ENCODE measurements at places on chromosomes 13 and 19.

GRCh38 chr13:36275190-36276002, 22.2 kb downstream of the CCDC169 start:
- peak; percentile 67 for DNase-seq

DNA sequence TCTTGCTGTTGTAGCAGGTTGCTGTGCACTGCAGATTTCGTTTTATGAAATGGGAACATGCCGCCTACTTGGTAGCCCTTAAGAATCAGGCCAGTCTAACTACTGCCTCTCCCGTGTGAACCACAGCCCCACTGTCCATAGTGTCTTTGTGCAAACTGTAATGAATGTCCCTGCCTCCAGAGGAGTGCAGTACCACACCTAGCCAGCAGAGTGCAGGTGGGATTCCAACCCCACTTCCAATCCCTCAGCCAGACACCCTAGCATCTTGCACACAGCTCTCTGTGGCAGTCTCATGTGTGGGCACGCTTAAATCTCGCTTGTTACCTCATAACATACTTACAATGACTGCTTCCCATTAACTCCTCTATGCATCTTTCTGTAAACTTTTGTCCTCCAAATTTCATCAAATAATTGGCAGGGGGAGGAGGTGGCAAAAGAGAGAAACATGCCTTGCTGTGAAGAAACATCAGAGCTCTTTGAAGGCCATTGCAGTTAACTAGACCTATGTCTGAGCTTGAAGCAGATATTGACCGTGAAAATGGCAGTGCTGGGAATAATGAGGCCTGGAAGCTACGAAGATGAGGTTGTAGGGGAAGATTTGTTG, 47.2 kb downstream of the ZAR1L start:
- DNase-seq, result no peak

DNA sequence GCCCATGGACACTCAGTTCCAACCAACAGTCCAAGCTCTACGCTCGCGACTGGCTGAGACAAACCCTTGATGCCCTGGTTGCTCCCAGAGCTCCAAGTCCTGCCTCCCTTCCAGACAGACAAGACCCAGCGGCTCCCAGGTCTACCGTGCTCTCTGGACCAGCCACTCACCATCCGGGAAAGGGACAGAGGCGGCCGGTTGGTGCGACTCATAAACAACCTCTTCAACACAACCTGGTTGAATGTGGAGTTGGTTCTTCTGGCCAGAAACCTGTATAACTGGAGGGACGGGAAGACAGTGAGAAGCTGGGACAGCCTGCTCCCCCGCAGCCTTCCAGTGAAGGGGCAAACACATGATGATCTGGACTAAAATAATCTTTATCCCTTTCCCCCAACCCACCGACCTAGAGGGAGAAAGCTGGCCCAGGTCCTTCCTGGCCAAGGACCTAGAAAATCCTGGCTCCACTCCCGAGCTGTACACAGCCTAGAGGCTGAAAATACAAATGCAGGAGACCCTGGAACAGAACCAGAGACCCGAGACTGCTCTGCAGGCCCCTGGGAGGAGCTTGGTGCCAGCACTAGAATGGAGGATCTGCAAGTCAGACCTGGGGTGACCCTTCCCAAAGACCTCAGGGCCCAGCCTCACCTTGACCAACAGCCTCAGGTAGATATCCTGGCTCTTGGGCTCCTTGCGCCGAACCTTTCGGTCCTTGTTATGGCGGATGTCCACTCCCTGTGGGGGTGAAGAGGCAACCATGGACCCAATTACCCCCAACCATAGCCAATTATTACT, 1.6 kb downstream of the RPL18 start:
- DNase-seq, result no peak

- DNase-seq, result peak; percentile 75
Measured at GRCh38 chr19:17797424-17798201, 2.7 kb downstream of the B3GNT3 start.

DNA sequence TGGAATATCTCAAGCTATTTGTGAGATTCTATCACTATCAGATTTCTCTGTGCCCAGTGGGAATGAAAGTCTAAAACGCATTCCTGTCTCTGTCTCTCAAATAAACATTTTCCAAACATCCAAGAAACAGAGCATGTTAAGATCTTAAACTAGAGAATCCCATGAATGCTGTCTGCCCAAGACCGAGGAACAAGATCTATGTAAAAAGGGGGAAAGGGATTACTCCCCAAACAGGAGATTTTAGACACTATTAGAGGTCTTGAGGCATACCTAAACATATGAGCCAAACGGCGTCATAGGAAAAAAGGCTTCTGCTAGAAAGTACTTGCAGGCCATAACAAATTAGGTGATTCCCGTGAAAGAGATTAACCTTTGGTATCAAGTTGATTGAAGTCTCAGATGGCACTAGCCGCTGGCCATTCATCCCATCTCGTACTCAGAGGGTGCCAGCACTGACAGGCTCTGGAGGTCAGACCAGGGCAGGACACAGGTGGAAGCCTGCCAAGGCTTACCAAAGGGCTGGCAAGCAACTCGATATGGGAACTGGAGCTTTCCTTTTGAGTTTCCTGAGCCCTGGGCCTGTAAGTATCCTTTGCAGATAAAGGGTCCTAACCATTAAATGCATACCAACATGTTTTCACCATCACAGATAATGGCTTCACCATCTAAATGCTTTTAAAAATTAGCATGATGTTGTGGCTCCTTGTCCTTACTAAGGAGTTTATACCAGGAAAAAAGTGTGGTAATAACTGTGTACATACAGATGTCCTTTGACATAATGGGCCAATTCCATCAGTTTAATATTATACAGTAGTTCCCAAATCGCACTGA, 225.2 kb downstream of the FOXO1 start:
- DNase-seq, result peak; percentile 87

- DNase-seq, result no peak
Measured at GRCh38 chr13:81104035-81104715, 763.2 kb upstream of the SPRY2 start.

DNA sequence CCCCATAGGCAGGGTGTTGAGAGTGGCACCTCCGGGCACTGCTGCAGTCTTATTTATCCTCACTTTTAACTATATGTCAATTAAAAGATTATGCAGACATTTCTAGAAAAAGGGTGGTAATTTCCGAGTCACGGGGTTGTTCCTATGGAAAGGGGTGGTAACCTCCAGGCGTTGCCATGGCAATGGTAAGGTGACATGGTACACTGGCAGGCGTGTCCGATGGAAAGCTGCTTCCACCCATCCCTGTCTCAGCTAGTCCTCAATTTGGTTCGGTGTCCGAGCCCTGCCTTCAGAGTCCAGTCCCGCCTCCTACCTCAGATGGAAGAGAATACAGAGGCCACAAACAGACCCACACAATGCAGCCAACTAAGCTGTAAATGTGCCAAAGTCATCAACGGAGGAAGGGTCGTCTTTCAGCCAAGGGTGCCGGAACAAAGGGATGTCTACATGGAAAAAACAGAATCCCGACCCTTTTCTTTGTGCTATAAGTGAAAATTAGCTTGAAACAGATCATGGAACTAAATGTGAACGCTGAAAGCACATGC, 72.6 kb upstream of the C13orf46 start:
- DNase-seq, result no peak

- peak; percentile 8 for DNase-seq
Measured at GRCh38 chr13:35470671-35471661, 5.5 kb downstream of the MAB21L1 start.

DNA sequence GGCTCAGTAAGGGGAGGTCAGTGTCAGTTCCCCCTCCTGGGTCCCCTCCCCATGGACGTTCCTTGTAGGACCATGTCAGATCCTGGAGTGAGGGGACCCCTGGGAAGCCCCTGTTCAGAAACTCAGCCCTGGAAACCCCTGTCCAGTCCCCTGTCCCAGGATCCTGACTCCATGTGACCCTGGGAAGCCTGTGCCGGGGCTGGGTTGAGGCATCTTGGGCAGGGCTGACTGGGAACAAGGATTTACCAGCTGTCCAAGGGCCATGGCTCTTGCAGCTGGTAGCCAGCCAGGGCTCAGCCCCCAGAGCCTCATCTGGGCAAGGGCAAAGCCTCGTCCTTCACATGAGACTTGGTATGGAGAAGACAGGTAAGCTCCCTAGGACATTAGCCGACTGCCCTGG, 25.1 kb downstream of the CEACAM4 start:
- no peak for DNase-seq

DNA sequence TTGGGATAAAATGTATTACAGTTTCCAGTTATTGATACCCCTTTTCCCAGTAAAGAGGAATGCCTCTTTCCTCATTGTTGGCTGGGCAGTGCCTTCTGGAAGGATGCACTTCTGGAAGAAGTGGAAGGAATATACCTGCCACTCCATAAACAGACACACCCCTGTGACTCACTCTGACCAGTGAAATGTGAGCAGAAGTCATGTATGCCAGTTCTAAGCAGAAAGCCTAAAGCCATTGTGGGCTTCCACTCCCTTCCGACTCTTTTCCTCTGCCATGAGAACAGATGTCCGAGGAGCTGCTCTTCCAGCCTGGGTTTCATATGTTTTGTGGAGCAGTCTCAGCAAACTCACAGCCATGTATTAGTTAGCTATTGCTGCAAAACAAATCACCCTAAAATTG, 166.1 kb upstream of the SERP2 start:
- no peak for DNase-seq

DNA sequence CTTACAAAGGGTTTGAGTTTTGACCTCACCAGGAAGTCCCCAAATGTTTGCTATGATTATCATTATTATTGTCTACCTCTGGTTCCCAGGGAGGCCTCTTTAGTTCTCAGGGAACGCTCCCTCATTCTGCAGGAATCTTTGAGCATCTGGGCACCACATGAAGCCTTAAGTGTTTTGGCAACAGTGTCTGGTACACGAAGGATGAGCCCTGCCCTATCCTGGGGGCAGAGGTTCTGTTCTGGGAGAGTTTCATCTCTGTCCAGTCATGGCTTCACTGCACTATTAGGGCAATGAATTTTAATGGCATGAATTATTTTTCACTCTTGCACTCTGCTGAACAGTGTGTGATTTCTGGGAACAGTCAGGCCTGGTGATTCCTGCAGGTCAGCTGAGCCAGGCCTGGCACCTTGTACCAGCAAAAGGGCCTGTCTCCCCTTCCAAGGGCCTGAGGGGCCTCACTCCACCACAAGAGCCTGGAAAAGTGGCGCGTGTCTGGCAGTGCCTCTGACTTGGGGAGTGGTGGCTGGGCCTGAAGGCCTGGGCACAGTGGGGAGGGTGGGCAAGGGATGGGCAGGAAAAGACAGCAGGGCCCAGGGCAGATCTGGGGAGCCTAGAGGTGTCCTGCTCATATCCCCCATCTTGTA, 4.6 kb downstream of the FAM187B start:
- DNase-seq, result no peak

DNA sequence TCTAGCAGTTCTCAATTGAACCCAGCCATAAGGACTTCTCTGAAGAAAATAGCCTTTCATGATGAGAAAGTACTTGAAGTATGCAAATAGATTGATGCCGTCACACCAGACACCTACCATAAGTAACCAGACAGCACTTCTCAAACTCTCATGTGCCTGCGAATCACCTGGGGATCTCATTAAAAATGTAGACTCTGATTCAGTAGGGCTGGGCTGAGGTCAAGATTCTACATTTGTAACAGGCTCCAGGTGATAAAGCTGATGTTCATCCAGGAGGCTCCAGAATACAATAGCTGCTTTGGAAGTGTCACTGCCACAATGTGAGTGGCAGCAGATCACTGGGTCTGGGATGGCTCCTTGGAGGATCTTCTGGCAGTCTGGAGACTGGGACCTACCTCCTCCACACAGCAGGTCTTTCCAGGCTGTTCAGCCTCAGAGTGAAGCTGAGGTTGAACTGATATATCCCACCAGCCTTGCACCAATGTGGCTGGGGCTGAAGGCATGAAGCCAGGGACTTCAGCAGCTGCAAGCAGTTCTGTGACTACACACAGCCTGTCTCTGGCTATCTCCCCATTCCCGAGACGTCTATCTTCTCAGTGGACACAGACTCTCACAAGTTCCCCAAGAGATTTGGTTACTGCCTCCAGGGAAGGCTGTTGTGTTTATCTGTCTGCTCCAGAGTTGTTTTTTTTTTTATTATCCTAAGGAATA, 9.1 kb downstream of the MBNL2 start:
- DNase-seq, result peak; percentile 30

DNA sequence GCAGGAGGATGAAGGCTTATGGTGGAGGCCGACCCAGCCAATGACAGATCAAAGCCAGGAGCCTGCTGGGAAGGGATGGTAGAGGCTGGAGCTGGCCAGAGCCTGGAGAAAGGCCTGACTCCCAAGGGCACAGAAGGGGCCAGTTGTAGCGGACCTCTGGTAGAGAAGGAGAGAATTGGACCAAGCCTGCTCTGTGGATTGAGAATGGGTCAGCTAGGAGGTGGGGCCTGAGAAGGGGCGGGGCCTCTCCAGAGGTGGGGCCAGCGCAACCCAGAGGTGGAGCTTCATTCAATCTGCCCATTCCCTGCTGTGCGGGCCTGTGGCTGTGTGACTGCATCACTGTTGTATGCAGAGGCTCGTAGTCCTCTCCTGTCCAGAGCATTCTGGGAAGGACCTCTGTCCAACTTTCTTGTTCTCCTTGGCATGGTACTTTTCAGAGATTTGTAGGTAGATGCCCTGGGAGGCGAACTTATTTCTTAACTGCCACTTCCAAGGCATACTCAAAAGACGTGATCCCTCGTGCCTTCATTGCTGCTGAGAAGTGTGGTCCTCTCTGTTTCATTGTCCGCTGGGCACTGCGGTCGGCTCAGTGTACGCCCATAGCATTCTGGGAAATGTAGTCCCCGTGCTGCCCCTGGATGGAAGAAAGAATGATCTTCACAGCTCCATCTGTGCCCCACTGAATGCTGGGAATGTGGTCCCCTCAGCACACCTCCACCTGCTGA, 6.7 kb downstream of the GRIN2D start:
- DNase-seq, result no peak

GRCh38 chr19:54153731-54154326, 5.7 kb downstream of the LENG1 start:
- no peak for DNase-seq

- DNase-seq, result no peak
Measured at GRCh38 chr13:29550430-29550988, 45.0 kb downstream of the SLC7A1 start.

GRCh38 chr19:34387446-34387810, 16.8 kb upstream of the PDCD2L start:
- DNase-seq, result no peak

DNA sequence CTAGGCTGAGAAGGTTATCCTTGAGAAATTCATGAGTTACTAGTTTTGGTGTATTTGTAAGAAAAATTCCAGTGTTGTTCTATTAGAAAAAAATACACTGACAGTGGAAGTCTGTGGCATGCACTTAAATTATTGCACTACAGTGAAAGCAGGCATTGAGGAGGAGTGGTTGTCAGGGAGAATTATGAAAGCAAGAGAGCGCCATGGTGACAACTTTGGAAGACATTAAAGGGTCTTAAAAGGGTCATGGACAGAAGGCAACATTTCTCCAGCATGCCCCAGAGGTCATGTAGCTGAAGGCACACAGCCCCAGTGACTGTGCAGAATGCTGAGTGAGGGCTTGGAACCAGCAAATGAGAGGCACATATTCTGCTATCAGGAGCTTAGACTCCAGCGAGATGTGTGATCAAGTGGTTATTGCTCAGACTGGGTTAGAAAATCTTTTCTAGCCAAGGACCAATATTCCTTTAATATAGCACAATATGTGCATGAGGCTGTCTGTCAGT, 292.7 kb downstream of the OLFM4 start:
- no peak for DNase-seq

DNA sequence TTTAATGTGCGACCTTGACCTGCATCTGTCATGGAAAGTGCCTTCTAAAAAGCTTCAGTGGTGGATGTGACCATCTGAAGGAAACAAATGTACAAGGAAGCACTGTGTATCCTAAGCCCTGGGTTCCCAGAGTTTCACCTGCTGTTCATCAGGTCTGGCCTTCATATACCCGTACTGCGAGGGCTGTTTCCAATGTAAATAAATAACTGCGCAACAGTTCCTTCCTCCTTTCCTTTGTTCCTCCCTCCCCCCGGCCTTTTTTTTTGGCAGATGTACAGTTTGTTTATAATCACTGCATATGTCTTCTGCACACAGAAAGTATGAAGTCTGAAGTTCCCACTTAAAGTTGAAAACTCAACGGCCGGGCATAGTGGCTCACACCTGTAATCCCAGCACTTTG, 5.2 kb downstream of the FAAP24 start:
- DNase-seq, result no peak
